ENCODE measurements at places on chromosomes 1 and 21.

- no peak for DNase-seq
Measured at GRCh38 chr1:156063997-156064285, 3.0 kb downstream of the RAB25 start.

DNA sequence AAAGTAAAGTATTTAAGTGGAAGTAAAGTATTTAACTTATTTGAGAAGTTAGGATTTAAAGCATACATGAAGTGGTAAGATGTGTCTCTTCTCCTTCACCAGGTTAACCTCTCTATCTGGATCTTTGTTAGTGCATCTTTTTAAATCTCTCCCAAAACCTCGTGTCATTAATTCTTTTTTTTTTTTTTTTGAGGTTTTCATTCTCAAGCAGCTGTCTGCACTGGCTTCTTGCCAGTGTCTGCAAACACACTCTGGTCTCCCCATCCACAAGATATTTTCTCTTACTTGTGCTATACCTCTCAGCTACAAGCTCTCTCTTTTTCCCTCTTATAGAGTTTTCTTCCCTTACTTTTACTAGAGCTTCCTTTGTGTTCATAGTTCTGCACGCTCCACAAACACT, 49.0 kb downstream of the CLDN17 start:
- DNase-seq = no peak

DNA sequence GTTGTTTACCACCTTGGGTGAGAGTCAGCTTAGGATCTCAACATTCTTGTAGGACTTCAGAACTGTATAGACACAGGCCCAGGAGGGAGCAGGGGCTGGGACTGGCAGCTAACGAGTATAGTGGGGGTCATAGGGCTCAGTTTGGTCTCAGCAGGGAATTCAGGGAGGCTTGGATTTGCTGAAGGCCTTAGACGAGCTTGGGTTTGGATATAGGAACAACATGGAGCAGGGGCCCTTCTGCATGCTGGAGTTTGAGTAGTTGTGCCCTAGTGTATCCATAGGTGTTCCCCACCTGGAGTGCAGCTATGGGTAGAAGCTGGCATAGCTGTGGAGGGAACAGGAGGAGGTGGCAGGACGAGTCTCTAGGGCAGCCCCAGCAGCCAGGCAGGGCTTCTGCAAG, 63.4 kb upstream of the MAP1LC3C start:
- no peak for DNase-seq

- DNase-seq = no peak
Measured at GRCh38 chr1:183097438-183098051, 74.3 kb downstream of the LAMC1 start.

DNA sequence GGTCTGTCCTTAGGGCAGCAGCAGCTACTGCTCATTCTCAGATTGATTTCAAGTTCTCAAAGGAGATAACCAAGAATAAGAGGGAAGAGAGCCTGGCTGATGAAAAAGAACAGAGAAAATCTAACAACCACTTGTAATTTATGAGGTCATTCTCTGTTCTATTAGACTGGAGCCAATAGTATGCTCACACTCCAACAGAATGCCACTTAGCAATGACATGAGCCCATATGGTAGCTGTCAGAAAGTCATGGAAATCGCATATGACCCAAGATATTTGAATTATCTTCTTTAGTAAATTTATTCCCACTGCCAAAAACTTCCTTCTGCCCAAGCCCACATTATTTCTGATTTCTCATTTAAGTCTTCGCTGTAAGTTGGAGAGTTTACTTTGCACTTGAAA, 53.7 kb upstream of the PLA2G4A start:
- no peak for DNase-seq

GRCh38 chr1:171257607-171258076, 9.3 kb downstream of the FMO1 start:
- DNase-seq = no peak
